ENCODE measurements at places on chromosomes 2 and 18.

DNA sequence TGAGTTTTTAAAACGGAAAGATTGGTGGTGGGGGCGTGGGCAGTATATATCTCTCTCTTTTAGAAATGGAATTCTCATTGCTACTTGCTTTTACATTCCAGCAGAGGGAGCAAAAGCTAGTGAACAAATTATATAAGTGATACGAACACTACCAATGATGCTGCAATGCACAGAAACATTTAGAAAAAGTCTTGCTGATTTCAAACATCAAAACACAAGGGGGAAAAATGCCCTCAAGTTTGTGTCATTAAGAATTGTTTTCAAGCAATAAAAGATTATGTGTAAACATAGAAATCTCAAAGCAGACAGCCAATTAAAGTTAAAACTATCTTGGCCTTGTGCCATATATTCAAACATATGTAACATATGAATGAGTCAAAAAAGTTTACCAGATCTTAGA is 296.3 kb upstream of the KCNJ3 start:
- DNase-seq, result peak; percentile 50

DNA sequence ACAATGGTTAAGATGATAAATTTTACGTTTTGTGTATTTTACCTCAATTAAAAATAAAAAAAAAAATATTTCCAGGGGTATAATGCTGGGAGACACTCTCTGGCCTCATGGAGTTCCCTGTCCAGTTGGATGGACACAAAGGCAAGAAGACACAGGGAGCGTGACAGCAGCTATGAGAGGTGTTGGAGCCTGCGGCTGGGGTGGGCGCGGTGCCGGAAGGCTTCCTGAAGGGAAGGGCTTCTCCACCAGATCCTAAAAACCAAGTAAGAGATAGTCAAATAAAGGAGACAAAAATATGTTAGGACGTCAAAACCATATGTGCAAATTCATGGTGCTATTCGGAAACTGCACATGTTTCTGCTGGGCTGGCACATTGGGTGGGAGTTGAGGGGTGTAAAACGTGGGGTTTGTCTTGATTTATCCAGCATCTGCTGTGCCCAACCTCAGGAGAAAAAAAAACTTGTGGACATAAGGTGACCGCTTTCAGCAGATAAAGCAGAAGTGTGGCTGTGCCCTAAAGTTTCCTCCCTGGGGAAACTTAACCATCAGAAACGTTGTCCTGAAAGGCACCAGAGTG is 467.6 kb downstream of the RNF144A start:
- DNase-seq, result no peak

- DNase-seq, result no peak
These were observed 125.5 kb upstream of the REV1 start for GRCh38 chr2:99615247-99615771.

- no peak for DNase-seq
These were observed 222.8 kb upstream of the PIEZO2 start for GRCh38 chr18:11372163-11372562.
